ENCODE measurements at places on chromosomes 4 and X.

DNA sequence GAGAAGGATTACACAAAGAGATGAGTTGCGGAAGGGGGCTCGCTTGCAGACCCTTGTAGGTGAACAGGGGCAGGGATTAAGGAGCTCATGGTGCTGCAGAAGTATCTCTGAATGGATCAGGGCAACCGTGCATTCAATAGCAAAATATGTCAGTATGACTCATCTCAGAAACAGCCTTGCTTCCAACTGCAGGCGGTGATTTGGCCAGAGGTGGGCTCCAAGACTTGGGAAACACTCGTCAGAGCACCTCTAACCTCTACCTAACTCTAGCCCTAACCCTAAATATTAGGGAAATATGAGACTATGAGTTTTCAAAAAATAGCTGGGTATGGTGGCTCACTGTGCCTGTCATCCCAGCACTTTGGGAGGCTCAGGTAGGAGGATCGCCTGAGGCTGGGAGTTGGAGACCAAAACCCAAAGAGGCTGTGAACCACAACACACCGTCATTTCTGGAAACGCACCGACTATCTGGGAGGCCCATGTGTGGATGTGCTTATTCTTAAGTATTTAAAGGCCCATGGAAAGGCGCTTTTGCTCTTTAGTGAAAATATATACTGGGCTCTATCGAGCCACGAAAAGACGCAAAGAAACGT is 102.6 kb downstream of the DHRSX start:
- no peak for DNase-seq

- no peak for DNase-seq
These were observed 305.9 kb upstream of the HAND2 start for GRCh38 chr4:173835903-173836302.

DNA sequence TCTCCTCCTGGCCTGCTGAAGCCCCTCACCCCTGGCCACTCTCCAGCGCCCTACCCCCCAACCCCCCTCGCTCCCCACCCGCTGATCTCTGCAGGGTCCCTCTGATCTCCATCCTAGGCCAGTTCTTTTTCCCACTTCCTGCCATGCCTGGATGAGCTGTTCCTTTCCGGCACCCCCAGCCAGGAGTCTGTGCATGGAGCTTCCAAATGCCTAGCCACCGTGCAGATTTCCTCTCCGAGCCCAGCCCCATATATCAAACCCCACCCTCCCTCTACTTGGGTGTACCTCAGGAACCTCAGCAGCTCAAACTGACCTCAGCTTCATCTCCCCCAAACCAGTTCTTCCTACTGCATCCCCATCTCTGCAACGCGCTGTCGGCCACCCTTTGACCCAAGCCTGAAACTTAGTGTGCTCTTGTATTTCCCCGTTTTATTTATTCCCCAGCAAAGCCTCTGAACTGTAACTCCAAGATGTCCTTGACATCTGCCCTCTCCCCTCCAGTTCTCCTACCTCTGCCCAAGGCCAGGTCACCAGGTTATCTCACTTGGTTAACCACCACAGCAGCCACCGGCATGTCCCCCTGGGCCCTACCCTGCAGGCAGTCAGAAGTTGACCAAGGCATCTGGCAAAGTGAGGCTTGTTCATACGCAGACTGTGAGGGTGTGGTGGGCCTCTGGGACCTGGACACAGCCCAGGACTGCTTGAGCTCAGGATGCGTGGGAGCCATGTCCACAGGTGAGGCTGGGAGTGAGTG is 194.9 kb upstream of the PSAPL1 start:
- no peak for DNase-seq

DNA sequence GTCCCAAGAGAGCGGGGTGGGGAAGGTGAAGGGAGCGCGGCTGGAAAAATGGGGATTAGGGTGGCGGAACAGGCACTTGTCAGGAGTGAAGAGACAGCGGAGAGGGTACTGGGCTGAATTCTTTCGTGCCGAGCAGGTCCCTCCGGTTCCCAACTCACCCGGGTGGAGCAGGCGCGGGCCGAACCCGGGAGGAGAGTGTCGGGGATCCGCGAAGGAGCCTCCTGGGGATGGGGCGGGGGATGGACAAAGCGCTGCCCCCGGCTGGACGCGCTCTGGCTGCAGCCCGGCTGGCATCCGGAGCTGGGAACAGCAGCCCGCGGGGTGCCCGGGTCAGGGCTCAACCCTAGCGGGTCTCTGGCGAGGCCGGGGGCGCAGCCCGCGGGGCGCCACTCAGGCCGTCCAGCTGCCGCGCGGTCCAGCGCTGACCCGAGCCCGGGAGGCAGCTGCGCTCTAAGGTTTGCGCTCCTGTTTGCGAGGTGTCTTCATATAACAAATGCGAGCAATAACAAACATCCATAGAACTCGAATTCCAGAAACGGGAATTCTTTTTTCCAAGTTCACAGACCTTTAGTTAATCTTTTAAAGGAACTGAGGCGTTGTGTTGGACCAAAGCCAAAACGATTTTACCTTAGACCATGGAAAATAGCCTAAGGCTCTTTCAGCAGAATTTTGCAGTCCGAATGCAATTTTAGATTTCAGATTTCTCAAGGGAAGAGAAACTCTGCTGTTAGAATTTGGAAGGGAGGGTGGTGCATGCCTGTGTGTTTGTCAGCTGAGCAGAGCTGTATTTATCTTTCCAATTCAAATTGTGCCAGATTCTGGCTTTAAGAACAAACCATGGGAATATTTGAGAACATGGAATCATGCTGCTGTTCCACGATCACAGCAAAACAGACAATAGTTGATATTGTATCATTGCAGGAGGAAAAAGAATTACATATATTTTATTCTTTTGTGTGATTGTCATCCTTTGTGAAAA is 744 bp downstream of the NPY5R start:
- DNase-seq = no peak

- DNase-seq = no peak
These were observed 89.3 kb upstream of the USP38 start for GRCh38 chr4:143095447-143095846.

DNA sequence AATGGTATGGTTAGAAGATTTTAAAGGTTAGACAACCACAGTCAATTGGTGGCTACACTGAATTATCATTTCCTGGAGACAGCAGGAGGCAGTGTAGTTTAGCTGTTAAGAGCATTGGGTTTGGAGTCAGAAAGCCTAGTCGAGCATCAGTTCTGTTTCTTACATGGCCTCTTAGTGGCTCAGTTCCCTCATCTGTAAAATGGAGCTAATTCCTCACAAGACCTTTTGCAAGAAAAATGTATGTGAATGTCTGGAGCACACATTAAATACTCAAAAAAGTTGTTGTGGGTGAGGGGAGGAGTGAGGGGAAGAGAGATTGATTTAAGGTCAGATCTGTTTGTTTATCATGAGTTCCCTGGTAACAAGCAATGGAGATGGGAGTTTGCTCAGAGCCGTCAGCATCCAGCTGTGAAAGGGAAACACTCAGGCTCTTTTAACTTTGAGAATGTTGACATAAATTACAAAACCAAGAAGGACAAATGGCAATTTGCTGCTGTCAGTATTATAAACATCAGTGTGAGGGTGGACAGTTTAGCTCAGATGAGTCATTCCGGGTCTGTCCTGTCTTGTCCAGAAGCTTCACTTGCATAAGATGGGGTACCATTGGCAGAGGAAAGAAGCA is 98.2 kb upstream of the PGRMC2 start:
- no peak for DNase-seq

- DNase-seq = no peak
These were observed 198.4 kb upstream of the ACTRT1 start for GRCh38 chrX:128250621-128251020.

GRCh38 chr4:83282049-83282535 is 2.5 kb downstream of the COQ2 start:
- no peak for DNase-seq

DNA sequence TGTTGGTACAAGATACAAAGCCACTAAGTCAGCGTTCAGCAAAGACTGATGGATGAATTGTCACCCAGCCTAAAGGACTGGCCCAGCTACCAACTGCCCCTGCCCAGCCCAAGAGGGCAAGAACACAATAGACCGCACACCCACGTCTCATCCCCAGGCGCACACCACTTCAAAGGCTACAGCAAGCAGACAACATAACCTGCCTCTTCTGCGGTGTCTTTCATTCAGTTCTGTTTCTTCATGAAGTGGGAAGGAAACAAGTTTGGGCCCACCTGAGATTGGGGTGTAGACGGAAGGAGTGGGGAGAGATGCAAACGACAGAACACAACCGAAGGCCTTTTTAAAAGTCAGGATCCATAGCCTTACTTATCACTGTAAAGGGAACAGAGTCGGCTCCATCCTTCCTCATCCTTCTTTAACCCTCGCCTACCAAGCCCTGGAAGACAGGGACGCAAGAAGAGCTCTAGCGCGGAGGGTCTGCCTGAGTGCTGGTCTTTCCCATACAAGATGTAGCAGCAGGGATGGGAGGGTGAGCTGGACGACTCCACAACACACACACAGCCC is 691 bp downstream of the SCARB2 start:
- no peak for DNase-seq

GRCh38 chr4:67556436-67556835 is 2.1 kb upstream of the STAP1 start:
- DNase-seq = no peak

GRCh38 chr4:2663275-2663674 is 92.9 kb downstream of the TNIP2 start:
- DNase-seq = no peak

DNA sequence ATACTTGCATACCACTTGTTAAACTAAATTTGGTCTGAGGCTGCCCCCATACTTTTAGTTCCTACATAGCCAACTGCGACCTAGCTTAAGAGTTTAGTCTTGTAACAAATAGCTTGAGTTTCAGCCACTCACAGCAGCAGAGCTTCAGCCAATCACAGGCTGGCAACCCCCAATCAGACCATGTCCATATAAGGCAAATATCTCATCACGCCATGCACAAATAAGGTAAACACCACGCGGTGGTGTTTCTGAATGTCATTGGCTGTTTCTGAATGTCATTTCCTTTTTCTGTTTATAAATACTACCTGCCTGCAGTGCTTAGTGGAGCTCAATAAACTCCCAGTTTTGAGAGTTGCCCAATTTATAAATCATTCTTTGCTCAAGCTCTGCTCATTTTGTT is 143.1 kb upstream of the MAD2L1 start:
- DNase-seq = no peak

DNA sequence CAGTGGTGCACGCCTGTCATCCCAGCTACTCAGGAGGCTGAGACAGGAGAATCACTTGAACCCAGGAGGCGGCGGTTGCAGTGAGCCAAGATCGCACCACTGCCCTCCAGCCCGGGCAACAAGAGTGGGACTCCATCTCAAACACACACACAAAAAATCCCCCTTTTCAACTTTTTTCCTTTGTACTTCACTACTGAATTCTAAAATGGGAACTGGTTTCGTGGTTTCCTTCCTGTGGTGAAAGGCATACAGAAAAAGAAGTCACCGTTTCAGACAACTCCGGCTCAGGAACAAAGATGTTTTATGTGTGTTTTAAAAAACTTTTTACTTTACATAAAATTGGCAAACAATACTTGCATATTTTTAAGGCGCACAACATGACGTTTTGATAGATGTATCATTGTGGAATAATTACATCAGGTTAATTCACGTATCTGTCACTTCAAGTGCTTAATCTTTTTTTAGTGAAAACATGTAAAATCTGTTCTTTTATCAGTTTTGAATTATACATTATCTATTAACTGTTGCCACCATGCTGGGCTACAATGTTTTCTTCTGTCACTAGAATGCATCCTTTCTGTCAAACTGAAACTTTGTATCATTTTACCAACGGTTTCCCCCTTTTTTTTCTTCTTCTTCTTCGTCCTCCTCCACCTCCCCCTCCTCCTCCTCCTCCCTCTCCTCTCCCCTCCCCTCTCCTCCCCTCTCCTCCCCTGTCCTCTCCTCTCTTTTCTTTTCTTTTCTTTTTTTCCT is 186.0 kb downstream of the CRLF2 start:
- DNase-seq = no peak

DNA sequence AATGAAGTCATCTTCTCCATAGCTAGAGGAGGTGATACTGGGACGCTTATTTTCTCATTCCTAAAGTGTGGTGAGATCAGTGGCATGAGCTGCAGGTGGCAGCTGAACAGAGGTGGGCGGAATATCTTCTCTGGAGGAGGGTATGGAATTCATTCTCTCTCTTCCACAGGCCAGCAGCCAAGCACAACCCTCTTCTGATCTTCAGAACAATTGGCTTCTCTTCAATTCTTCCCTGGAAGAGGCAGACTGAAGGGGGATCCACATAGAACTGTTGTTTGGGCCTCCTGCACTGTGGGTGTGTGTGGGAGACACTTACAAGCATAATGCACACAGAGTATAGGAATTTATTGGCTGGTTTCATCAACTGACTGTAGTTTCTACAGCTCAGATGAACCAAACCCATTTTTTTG is 180.4 kb upstream of the RASGEF1B start:
- no peak for DNase-seq

DNA sequence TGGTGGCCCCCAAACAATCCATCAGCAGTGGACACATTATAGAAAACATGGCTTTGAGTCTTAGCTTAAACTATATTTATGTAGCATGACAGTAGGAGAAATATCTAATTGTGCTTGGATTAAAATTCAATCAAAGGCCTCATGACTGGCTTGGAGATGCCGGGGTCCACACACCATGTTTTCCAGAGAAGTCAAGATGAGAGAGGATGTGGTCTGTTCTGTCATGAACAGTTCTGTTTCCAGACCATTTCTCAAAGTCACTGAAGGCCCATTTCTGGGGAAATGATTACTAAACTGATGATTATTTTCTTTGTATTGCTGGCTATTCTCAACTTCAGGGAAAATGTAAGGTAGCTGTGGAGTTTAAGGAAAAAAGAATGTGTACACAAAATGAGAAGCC is 76.3 kb downstream of the C4orf51 start:
- no peak for DNase-seq

DNA sequence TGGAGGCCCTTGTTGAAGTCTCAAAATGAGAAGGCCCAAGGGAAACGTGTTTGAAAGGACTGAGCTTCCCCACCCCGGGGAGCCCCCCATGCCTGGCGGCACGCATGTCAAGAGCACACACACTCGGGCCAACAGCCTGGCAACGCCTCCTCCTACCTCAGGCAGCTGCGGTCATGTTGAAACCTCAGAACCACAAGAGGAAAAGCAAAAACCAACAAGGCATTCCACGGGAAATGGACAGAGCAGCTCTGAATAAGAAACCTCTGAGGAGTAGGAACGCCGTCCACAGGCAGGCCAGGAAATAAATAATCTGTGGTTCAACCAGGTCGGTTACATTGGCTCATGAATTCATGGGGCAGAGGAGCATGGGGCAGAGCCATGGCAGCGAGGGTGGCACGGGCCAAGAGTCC is 95.7 kb upstream of the AFAP1 start:
- DNase-seq = no peak
